CD4-positive, alpha-beta T cell treated with Interleukin-4 for 4 hours (primary cell): ENCODE measurements at places on chromosomes 1 and 21.

DNA sequence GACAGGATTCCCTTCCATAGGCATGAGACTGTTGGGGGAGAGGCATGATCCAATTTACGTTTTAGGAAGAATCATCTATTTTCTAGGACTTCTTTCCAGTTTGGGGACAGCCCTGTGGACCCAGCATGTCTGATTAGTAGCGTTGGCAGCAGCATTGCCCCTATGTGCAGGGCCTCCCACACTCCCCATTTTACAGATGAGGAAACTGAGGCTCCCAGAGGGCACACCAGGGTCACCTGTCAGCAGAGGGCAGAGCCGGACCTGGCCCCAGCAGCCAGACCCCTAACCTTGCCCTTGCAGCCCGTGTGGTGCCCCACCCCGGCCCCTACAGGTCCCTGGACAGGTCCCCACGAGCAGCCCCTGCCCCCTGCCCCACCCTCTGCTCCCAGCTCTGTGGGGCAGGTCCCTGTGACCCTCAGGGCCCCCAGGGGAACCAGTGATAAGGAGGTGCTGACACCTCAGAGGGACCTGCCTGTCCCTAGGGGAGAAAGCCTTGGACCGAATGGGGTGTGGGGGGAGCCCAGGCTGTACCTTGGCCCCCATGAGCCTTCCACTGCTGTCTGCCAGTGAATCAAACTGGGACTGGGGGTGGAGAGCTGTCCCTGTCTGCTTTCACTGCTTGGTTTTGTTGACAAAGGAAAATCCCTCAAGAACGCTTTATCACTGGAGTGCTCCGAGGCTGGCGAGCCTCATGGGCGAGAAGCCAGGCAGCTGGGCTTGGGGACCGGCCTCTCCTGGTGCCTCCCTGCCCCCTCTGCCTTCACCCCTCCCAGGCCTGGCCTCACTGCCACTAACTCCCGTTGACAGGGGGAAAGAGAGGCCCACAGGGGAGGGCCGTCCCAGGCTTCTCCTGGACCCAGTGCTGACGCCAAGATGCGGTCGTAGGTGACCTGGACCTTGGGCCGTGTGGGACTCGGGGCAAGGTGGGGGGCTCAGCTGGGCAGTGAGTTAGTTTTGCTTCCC, 39.4 kb upstream of the CCDC27 start:
- DNase-seq = no peak

- DNase-seq = no peak
Measured at GRCh38 chr1:89767618-89768017, 53.2 kb upstream of the LRRC8D start.

- no peak for DNase-seq
Measured at GRCh38 chr1:231099996-231100767, 60.1 kb upstream of the FAM89A start.

- DNase-seq = peak; percentile 81
Measured at GRCh38 chr1:25616095-25616986, at the start of gene MAN1C1. TSS of gene MAN1C1 (plus strand) at chr1:25616791. CDS start at chr1:25617798, 1,007 bp downstream.

- DNase-seq = no peak
Measured at GRCh38 chr1:91619881-91620280, 119.2 kb downstream of the CDC7 start.

- DNase-seq = peak; percentile 52
Measured at GRCh38 chr1:206557636-206558473, 50.5 kb downstream of the RASSF5 start.

- no peak for DNase-seq
Measured at GRCh38 chr1:25673962-25674806, 57.6 kb downstream of the MAN1C1 start.

DNA sequence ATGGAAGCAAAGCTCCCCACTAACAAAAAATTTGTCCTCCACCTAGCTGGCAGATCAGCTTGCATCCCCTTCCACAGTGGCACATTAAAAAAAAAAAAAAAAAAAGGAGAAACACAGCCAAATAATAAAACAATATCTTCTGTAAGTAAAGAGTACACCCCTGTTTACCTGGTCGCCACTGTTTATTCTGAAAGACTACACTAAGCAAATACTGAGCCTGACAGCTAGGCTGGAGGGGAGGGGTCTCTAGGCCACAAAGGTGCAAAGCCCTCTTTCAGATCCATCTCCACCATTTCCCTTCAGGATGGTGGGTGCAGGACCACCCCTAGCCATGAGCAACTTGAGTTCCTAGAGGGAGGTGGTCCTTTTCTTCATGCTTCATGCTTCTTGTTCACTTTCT, 22.8 kb upstream of the SLC45A3 start:
- DNase-seq = no peak

GRCh38 chr1:181545395-181545794, 62.1 kb downstream of the CACNA1E start:
- no peak for DNase-seq
